ENCODE measurements at places on chromosomes 6 and 20.

DNA sequence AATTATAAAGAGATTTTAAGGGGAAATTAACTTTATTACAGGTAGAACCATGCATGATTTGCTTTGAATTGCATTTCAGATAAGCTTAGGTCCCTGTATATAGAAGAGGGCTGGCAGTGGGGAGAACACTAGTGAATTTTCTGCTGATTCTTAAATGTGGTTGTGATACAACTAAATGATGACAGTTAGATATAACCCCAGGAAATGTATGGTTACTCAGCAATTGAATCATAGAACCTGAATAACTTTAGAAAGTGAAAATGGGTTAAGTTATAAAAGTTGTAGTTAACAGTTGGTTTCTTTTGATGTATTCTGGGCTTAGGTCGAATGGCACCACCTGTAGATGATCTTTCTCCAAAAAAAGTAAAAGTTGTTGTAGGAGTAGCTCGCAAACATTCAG lies 70.1 kb downstream of the PHF3 start:
- no peak for DNase-seq

DNA sequence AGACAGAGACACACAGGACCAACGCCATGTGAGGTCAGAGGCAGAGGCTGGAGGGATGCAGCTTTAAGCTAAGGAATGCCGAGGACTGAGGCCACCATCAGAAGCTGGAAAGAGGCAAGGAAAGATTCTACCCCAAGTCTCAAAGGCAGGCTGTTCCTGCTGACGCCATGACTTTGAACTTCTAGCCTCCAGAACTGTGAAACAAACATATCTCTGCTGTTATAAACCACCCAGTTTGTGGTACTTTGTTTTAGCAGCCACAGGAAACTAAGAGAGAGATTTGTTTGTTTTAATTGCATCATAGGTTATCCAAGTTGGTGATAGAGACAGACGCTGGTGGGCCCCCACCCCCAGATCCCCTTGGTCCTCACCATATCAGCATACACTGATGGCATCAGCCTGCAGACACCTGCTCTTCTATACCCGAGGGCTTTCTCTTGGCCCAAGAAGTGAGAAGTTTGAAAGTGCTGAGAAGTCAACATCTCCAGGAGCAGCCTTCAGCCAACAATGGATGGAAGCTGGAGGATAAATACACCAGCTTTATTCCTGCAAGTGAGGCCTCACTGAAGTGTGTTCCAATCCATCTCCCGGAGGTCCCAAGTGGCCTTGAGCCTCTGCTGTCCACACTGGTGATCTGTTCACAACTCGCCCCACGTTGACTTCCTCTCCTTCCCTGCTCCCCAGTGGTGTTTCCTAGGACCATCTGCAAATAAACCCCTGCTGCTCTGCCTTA lies 154.7 kb downstream of the BTBD3 start:
- DNase-seq: no peak

DNA sequence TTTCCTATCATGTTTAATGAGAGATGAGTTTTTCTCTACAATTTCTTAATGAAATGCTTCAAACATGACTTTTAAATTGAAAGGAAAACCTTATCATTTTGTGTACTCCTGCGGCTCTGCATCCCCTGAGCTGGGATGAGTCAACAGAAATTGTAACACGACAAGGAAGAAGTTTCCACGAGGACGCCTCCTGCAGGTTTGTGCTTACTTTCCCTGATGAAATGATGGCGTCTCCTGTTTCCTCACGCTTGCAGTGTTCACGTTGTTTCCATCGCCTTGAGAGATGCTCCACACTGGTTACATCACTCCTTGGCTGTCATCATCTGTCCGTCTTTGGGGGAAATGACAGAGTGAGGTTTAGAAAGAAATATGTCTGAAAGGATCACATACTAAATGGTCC lies 233.7 kb upstream of the ZFP64 start:
- no peak for DNase-seq

DNA sequence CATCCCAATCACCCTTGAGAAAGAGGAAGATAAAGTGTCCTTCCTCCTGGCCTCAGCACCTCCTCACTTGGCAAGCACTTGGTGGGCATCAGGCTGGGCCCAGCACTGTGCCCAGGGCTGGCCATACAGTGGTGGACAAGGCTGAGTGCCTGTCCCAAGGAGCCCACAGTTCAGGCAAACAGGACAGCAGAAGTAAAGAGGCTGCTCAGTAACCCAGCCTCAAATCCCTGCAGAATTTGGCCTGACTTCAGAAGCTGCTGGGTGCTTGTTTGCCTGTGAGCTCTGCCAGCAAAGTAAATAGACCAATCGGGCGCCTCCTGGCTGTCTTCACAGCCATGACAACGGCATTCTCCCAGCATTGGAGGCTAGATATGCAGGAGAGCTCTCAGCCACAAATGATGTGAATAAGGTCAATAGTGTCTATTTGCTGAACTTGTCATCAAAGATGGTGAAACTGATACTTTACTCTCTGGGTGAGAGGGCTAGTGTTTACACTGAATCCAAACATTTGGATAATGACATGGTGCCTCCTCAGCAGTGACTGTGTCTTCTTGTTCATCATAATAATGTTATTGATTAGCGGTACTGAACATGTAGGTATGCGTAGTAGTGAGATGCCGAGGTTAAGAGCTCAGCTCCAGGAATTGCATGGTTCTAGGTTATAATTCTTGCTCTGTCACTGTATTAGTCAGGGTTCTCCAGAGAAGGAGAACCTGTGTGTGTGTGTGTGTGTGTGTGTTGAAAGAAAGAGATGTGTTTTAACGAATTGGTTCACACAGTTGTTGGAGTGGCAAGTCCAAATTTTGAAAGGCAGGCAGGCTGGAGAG lies 36.9 kb upstream of the FANCE start:
- peak; percentile 92 for DNase-seq

DNA sequence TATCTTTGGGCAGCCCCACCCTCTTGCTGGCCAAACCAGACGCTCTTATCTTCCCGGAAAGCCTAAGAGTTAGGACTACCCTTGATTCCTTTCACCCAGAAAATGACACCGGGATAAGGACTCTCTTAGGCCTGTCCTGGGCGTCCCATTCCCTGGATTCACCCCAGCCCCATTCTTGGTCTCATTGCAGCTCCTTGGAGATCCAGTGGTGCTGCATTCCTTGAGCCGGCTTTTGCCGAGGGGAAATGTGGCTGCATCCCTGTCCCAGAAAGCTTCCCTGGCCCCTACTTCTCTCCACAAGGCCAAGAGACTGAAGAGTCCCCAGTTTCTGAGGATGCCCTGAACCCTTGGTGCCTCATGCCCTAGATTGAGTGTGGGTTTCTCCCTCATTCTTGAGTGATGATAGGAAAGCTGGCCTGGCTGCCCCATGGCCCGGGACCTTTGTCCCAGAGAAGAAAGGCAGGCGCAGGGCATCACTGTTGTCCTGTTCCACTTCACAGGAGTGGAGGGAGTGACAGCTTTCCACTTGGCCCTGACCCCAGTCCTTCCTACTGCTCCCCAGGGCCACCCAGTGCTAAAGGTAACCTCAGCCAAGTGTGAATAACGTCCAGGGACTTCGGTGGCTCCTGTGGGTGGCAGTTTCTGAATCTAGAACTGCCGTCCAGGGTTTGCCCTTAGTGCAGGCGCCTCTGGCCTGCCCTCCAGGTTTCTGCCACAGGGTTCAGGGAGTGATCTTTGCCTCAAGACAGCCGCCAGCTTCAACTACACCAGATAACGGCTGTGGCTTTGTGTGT lies 42.7 kb upstream of the MYL9 start:
- DNase-seq: no peak

- DNase-seq: no peak
These were observed 35.1 kb downstream of the EYS start for GRCh38 chr6:65671922-65672321.

DNA sequence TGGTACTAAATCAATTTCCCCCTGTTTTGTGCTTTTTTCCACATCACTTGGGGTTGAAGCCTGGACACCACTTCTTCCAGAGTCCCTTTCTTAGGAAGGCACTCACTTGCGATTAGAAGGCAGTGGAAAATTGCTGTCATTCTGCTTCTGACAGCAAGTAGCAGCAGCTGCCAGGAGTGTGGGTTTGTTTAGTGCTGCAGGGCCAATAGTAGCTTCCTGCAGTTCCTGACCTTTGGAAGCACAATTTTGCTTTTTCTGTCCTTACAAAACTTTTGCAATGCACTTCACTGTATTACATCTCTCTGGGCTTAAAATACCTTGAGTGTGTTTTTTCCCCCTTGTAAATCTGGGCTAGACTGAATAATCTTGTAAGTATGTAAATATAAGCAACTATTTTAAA lies 12.5 kb upstream of the HLA-DRA start:
- no peak for DNase-seq

DNA sequence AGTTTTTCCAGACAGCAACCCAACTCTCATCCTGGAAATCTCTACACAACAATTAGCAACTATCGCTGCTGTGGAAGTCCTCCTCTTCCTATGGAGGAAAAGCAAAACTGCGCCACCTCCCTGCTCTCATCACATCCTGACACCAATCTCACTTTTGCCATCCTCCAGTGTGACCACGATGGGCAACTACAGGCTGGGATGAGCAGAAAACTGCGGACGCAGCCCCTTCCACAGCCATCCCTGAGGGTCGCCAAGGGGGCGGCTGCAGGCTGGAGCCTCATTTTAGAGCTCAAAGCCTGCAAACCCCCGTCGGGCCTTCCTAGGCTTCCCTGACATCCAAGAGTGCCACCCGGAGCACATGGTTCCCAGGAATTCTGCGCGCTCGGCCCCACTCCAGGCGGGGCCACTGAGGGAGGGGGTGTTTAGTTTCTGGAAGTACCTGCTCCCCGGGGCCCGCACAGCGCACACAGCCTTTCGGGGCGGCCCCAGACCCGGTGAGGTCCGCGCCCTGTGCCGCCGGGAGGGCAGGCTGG lies 1.2 kb downstream of the TCFL5 start:
- no peak for DNase-seq

GRCh38 chr6:3085074-3085473 lies 16.8 kb downstream of the RIPK1 start:
- DNase-seq: no peak

- no peak for DNase-seq
These were observed 23.7 kb downstream of the PLCB1 start for GRCh38 chr20:8155812-8156211.

- DNase-seq: no peak
These were observed 72.9 kb upstream of the DSP start for GRCh38 chr6:7468382-7469081.

GRCh38 chr20:29349836-29350235 lies 1907.6 kb upstream of the DEFB115 start:
- DNase-seq: no peak

- no peak for DNase-seq
These were observed 112.6 kb downstream of the CDYL start for GRCh38 chr6:4888841-4889240.

DNA sequence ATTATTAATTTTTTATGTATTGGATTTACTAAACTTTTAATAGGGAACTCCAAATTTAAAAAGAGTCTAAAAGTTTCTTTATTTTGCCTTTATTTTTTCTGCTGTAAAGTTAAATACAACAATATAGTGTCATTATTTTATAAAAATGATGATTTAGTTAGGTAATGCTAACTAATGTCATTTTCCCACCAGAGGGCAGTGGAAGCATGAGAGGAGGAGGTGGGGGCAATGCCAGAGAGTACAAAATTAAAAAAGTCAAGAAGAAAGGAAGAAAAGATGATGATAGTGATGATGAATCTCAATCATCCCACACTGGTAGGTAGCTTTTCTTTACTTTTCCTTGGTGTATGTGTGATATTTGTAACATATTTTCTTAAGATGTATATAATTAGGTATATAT lies 20.2 kb upstream of the FHL5 start:
- DNase-seq: no peak

- no peak for DNase-seq
These were observed 398.0 kb downstream of the RNGTT start for GRCh38 chr6:88565409-88565811.

All from cerebellar nuclear complex (tissue), 1 donor.